Right ventricle myocardium superior (tissue), 1 donor: ENCODE measurements at places on chromosomes 2 and 18. TPM values are rescaled to one million over a fixed set of nuclear protein-coding genes. Genes with fewer than 3 reads are reported as not detected.

- no peak for DNase-seq
Measured at GRCh38 chr18:68696937-68697336, 18.0 kb downstream of the TMX3 start.

GRCh38 chr2:53631313-53632125 is 136.1 kb upstream of the CHAC2 start:
- DNase-seq = no peak

DNA sequence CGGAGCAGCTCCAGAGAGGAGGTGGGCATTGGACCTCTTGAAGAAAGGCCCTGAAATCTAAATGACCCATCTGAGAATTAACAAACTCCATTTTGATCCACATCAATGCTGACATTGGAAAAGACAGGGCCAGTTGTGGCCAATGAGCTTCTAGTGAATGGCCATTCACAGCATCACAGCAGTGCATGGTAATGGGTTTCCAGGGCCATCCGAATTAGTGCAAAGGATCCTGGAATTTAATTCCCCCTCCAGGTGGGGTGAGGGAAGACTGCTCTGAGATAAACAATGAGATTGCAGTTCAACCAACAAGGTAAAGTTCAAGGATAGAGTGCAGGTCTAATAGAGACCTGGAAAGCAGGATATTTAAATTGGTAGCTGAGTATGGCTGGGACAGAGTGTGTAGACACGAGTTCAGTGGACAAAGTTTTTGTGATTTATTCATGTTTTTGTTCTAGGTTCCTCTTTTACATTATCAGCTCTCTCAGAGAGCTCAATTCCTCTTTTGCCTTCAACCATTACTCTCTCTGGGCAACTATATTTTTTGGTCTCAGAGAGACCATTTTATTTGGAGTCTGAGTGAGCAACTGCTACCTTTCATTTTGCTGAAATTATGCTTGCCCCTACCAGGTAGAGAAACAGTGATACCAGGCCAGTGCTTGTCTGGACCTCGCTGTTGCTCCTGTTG is 5.0 kb downstream of the TACR1 start:
- DNase-seq = no peak

DNA sequence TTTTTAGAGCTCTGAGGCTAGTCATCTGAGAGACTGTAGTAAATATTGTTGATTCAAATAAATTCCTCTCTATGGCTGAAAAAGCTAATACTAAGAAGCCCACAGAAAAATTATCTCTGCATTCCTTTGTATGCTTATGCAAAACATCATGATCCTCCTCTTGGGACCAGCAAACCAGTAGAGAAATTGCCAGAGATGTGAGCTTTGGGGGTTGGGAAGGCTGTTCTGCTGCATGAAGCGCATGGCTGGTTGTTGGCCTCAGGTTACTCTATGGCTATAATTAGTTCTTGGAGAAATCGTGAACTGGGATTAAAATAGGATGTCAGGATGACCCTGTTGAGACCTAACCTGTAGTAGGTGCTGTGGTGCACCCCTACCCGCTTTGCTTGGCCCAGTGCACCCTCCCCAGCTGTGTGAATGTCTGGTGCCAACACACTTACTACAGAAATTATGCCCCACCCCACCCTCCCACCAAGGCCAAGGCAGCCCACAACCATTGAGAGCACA is 35.5 kb upstream of the C1D start:
- DNase-seq = no peak

- DNase-seq = no peak
Measured at GRCh38 chr18:77255426-77256105, 5.9 kb downstream of the GALR1 start.

DNA sequence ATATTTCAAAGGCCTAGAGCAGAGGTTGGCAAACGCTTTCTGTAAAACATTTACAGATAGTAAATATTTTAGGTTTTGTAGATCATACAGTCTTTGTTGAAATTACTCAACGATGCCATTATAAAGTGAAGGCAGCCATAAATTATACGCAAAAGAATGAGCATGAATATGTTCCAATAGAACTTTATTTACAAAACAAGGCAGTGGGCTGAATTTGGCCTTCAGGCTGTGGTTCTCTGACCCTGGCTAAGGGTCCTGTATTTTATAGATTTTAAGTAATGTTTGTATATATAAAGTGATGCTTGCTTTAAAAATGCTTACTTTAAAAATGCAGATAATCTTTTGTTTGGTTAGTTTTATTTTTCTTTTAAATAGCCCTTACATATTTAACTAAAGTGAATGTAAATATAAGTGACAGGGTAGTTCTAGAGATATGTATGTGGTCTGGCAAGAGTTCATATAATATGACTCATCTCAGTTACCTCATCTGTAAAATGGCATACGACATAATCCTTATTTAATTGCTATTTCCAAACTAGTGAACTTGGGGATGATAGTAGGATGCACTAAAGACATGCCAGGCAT is 51.7 kb upstream of the ATP5MC3 start:
- DNase-seq = no peak

DNA sequence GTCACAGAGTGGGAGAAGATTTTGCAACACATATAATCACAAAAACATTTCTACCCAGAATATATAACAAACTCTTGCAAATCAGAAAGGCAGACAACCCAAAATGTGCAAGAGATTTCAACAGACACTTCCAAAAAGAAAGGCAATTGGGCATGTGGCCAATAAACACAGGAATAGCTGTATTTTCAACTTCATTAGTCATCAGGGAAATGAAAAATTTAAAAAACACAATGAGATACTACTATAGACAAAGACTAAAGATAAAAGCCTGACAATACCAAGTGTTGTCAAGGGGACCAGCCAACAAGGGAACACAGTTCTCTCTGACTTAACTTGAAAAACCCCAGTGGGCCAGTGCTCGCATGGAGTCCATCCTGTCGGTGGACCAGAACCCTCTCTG is 40.5 kb downstream of the MTHFD2 start:
- no peak for DNase-seq

GRCh38 chr2:168371273-168372019 is 84.6 kb upstream of the CERS6 start:
- no peak for DNase-seq

GRCh38 chr2:149422337-149422990 is 92.1 kb downstream of the LYPD6 start:
- no peak for DNase-seq

GRCh38 chr2:145344076-145344724 is 824.3 kb upstream of the ZEB2 start:
- DNase-seq = no peak

- DNase-seq = no peak
Measured at GRCh38 chr18:76457475-76457874, 37.6 kb downstream of the ZNF516 start.

- DNase-seq = no peak
Measured at GRCh38 chr2:162914161-162914560, 75.6 kb upstream of the KCNH7 start.

DNA sequence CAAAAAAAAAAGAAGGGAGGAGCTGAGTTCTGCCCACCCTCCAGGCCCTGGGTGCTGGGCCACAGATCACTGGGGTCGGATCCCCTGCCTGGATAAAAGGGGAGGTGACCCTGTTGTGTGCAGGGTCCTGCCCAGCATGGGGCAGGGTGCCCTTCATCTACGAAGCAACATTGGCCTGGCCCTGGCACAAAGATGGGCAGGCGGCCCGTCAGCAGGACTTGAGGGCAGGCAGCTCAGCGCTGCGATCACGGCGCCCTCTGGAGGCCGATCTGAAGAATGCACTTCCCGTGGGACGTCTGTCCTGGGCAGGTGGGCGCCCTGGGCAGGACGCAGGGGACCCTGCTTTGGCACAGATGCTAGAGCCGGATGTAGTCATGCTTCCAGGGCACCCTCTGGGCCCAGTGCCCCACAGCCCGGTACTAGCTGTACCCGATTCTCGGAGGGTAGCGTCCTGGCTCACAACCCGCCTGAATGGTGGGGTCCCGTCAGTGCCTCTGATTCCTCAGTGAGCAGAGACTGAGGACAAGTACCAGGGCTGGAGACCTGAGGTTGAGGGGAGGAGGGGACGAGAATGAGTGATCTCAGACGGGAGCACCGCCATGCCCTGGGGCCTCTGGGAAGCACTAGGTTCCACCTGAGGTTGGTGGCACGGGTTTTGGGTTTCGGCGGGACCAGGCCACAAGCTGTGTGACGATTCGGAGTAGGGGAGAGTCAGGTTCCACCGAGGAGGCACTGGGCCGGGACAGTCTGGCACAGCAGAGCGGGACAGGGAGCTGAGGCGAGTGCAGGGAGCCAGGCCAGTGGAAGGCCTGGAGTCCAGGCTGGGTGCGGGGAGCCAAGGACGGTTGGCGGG is 18.0 kb downstream of the ARID5A start:
- peak; percentile 83 for DNase-seq

DNA sequence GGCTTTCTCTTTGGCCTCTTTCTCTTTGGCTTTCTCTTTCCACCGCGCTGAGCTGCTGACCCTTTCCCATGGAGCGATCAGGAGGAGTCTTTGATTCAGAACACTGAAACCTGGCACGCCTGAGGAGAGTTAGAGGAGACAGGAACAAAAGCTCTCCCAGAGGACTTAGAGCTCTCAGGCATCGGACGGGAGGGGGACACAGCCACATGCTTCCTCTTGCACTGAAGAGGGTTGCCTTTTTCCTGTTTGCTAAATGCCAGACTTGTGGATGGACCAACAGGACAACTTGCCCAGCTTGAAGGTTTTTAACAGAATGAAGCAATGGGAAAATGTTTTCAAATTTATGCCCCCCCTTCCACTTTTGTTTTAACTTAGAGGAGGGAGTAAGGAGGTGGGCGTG is 3.6 kb upstream of the PTPN18 start:
- DNase-seq = no peak

GRCh38 chr2:45009303-45009927 is at the start of gene SIX2:
TSS of gene SIX2 (minus strand) at chr2:45009452. CDS start at chr2:45009110, 342 bp downstream.
- peak; percentile 95 for DNase-seq

SP140L gene
- 5.5 TPM for total RNA-seq

EMILIN1 gene
- total RNA-seq = 17.4 TPM

PAIP2B gene
- 69.7 TPM for total RNA-seq

CNTNAP5 gene
- not detected for total RNA-seq

ATRAID gene
- 109 TPM for total RNA-seq

CEBPZOS gene
- 57.8 TPM for total RNA-seq
